ENCODE measurements at places on chromosomes 1 and 21. TPM values are rescaled to one million over a fixed set of nuclear protein-coding genes. Genes with fewer than 3 reads are reported as not detected.

The ACTN2 gene
- total RNA-seq = not detected

The FCGR2B gene
- total RNA-seq = 144 TPM

DNA sequence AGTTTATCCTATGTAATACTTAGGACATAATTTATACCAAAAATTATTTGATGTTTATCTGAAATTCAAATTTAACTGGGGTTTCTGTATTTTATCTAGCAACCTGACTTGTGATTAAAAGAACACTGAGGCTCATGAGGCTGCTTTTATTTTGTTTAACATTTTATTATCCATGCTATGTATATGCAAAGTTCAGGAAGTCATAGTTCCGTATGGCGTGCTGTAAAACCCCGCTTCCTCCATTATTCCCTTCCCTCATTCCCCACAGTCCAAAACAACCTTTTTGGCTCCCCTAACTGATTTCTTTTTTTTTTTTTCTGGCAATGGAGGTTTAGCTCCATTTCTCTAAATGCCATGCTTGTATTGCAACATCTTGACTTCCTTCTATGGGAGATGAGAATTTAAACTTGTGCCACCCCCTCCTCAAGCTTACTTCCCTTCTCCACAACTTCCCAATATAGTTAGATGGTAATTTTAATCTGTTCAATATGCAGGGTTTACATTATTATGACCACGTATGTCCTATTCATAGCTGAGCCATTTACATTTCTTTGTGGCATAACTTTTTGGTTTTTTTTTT lies 138.0 kb upstream of the DNAH14 start:
- H3K36me3 ChIP-seq = no peaks in the 10 kb centered on the region
- H3K4me3 ChIP-seq = no peak overlapping the region
- no peak overlapping the region for H3K27ac ChIP-seq
- no peaks in the 10 kb centered on the region for H3K4me1 ChIP-seq
- no peaks in the 10 kb centered on the region for H3K27me3 ChIP-seq

- H3K27ac ChIP-seq = no peak overlapping the region
- H3K27me3 ChIP-seq = peaks cover 4% of the 10 kb centered on the region
- H3K4me3 ChIP-seq = no peak overlapping the region
- DNase-seq = no peak
Measured at GRCh38 chr1:78497201-78497600, 6.4 kb downstream of the PTGFR start.

GRCh38 chr1:63463248-63463647 lies 59.8 kb downstream of the ITGB3BP start:
- no peak overlapping the region for H3K4me3 ChIP-seq
- H3K27ac ChIP-seq = no peak overlapping the region
- H3K27me3 ChIP-seq = no peaks in the 10 kb centered on the region

DNA sequence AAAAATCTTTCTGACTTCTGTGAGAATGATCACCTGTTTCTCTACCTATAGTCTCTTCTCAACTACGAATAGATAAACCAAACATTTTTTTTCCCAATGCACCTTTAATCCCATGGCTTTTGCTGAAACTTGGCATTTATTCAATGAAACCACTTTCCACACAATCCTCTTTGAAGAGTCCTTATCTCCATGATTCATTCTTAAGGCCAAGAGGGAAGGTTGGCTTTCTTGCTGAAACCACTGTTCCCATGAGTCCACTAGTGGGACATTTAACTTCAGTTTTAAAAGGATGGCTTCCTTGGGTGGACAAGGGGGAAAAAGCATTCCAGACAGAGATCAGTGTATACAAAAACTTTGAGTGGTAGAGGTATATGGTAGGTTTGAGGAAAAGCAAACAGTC lies 73.6 kb downstream of the CRB1 start:
- H3K27ac ChIP-seq = no peak overlapping the region
- no peaks in the 10 kb centered on the region for H3K36me3 ChIP-seq
- no peaks in the 10 kb centered on the region for H3K27me3 ChIP-seq
- no peak overlapping the region for H3K4me3 ChIP-seq
- DNase-seq = no peak

DNA sequence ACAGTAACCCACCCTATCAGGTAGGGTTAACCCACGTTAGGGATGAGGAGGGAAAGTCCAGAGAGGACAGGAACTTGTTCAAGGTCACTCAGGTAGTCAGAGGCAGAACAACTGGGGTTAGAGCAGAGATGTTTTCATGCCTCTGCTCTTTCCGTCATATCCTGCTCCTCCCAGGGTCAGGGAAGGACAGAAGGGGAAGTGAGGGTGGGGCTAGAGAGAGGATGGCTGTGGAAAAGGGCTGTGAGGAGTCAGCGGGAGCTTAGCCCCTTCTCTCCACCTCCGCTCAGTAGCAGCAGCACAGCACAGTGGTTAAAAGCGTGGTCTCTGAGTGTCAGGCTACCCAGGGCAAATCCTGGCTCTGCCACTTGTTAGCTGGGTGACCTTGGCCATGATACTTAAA lies 36.5 kb downstream of the DDX20 start:
- H3K36me3 ChIP-seq = no peaks in the 10 kb centered on the region
- peaks cover 20% of the 10 kb centered on the region for H3K27me3 ChIP-seq
- H3K27ac ChIP-seq = no peak overlapping the region
- DNase-seq = no peak
- peaks cover 26% of the 10 kb centered on the region for H3K4me1 ChIP-seq
- H3K4me3 ChIP-seq = no peak overlapping the region

Data from B cell (primary cell).